ENCODE measurements at places on chromosomes 5 and 9.

DNA sequence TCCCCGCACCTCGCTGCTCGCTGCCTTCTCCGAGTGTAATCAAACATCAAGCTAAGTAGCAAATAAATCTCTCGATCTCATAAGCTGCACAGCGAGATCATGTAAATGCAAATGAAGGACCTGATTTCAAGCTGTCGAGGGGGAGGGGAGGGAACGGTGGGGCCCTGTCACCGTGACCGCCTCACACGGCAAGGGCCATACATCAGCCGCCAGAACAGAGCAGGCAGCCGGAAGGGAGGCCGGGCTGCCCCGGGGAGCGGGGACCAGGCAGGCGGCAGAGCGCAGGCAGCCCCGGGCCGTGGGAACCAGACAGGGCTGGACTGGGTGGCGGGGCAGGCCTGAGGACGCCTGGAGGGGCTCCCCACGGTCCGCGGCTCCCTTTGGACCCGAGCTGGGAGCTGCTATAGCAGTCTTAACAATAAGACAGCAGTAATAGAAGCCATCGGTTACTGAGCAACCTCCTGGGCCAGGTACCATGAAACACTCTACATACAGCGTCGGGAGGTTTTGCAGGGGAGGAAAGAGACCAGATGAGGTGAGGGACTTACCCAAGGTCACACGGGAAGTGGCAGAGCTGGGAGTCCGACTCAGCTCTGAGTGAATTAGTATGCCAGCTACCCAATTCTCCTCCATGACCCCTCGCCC, 76.8 kb downstream of the CFAP77 start:
- no peak for DNase-seq

- DNase-seq, result no peak
Observed at GRCh38 chr9:96524045-96524444, 74.1 kb downstream of the HABP4 start.

DNA sequence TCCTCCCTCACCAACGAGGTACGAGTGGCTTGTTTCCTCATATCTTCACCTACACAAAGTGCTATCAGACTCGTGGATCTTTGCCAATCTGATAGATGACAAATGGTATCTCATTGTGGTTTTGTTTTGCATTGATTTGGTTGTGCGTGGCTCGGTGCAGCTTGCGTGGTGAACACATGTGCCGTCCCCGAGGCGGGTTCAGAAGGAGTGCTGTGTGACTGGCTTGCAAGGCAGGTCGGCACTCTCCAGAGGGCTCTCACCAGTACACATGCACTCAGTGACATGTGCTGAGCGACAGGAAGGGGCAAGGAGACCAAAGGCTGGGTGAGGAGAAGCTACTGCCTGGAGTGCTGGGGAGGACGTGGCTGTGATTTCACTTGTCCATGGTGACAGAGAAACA, 95.3 kb upstream of the PITX1 start:
- no peak for DNase-seq

GRCh38 chr5:16464664-16465543, 696 bp downstream of the ZNF622 start:
- DNase-seq, result peak; percentile 22

DNA sequence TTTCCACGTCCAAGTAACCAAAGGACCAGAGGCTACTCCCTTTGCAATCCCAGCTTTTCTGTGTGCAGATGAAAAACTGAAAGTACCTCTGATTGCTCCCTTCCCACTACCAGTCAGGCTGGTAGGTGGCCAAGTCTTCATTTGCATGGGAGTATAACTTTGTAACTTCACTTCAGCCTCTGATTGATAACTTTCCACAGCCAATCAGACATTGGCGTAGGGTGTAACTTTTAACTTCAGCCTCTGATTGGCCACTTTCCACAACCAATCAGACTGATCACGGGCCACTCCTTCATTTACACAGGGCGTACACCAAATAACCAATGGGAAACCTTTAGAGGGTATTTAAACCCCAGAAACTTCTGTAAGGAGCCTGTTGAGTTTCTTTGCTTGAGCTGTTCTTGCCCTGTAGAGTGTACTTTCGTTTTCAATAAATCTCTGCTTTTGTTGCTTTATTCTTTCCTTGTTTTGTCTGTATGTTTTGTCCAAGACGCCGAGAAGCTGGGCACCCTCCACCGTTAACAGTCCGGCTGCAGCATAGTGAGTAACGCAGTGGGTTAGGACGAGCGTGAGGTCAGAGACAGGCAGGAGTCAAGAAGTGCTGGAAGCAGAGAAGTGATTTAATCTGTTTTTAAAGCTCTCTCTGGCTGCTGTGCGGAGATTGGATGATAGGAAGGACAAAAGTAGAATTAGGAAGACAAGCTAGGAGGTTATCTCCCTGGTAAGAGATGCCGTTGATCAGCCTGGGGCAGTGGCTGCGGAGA, 3.5 kb upstream of the EXOSC2 start:
- DNase-seq, result peak; percentile 95

DNA sequence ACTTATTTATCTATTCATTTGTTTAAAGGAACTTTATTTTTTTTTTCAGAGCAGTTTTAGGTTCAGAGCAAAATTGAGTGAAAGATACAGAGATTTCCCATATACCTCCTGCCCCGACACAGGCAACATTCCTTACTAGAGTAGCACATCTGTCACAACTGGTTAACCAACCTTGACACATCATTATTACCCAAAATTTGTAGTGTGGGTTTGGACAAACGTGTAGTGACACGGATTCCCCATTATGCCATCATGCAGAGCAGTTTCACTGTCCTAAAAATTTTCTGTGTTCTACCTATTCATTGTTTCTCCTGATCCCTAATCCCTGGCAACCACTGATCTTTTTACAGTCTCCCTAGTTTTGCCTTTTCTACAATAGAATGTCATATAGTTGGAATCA, 57.3 kb upstream of the LHFPL2 start:
- DNase-seq, result no peak

GRCh38 chr5:78926252-78926651, 58.9 kb downstream of the ARSB start:
- DNase-seq, result no peak

DNA sequence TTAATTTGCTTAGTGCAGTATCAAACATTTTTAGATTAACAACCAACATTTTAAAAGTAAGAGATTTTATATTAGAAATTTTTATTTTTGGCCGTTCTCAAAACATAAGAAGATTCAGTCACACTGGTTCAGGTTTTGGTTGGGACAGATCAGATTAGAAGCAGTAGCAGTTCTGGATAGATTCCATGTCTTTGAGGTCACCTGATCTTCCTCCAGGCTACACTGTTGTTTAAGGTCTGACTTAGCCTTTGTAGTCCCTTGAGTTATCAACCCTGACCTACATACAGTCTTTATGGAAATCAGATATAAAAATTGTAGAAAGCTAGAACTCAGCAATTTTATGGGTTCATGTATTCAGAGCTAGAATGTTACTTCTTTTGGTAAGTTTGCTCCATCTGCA, 910.0 kb upstream of the WWC1 start:
- no peak for DNase-seq

- DNase-seq, result no peak
Observed at GRCh38 chr5:65163698-65164097, 318.0 kb downstream of the ADAMTS6 start.

DNA sequence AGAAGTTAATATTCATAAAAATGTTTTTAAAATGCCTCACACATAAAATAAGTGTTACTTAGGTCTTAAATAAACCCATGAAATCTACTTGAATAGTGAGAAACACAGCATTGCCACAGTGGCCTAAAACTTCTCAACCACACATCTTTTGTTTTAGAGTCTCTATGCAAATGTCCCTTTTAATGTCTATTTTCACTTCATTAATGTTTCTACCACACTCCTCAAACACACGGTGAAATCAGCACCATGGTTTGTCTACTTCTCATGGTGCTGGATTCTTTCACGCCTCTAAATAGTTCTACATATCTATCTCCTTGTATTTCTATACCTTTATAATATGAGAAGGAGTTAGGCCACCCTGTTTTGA, 111.2 kb downstream of the EDIL3 start:
- no peak for DNase-seq

- peak; percentile 40 for DNase-seq
Observed at GRCh38 chr5:56815658-56816545, 553 bp downstream of the MAP3K1 start.

DNA sequence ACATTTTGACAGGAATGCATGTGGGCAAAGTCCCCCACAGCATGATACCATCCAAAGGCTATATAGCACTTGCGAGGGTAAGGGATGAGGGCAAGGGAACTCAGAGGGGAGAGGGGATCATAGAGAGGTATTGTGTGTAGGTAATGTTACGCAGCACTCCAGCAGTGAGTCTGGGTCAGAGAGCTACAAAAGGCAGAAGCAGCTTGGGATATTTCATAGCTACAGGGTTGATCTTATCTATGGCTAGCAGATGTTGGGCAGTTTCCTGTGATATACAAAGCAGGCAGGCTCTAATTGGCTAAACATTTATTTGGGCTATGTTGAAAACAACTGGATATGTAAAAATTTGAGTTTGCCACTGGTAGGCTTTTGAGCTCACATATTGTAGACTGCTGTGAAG, 17.8 kb upstream of the SLCO4C1 start:
- DNase-seq, result no peak

- no peak for DNase-seq
Observed at GRCh38 chr5:51397996-51398395, 14.7 kb downstream of the ISL1 start.

Measured in MM.1S (cell line).